PC-3 (cell line): ENCODE measurements at places on chromosomes 5 and 9. TPM values are rescaled to one million over a fixed set of nuclear protein-coding genes. Genes with fewer than 3 reads are reported as not detected.

DNA sequence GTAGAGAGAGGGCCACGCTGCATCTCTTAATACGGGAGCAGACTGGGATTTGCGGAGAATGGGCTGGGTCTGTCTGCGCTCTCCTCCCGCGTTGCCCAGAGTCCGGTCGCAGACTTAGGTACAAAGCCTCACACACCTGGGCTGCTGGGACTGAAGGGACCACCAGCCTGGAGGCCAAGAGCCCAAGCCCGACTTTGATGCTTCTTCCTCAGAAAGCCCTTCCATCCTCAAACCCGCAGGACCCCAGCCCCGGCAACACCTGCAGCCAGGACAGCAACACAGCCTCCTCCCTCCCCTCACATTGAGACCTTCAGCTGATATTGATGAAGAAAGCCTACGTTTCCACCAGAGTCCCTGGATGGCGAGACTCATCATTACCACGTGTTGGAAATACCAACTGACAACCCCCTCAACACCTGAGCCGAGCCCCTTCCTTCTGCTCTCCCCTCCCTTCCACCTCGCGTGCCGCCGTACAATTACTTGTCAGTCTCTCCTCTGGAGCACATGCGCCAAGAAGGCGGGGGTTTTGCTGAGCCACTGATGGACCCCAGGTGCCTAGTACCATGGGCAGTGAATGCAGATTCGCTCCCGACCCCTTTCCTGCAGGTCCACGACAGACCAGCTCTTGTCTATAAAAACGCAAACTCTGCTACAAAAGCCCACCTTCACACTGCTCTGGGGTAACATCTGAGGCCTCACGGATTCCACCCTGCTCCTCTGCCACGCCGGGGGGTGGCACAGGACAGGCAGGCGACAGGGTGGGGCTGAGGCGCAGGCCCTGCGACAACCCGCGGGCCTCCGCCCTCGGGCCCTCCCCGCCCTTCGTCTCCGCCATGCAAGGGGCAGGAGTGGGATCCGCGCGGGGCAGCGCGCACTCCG lies 841 bp downstream of the ASB6 start:
- DNase-seq: no peak

DNA sequence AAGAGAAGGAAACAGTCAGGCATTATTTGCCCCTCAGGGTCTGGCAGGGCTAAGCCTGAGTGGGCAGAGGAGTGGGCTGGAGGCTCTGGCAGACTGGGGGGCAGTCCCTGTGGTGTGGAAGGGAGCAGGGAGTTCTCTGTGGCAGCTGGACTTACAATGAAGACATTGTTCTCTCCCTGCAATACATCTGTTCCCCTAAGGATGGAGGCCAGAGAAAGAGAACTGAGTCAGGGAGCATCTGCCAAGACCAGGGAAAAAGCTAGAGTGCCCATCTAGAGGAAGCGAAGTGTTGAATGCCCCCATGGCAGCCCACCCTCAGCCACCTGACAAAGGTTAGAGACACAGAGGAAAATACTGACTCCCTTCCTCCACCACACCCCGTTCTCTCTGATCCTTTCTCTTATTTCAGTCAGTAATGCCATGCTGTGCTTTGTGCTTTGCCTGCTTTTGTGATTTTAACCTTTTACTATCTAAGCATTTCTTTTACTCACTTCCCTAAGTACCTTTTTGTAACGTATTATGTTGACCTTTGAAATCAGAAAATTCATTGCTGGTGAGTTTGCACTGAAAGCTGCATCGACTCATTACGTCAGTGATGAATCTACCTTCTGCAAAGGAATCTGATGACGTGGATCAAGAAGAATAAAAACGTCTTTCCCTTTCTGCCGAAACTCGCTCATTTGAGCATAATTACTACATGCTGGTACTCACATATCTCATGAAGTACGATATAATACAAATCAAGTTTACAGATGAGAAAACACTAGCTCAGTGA lies 76.0 kb downstream of the ACTL7B start:
- no peak for DNase-seq

The GOLM1 gene
- 55.8 and 56.2 TPM in 2 replicates for total RNA-seq

The PCDHB15 gene
- not detected in 2 replicates for total RNA-seq

The FOXB2 gene
- total RNA-seq: not detected in 2 replicates

The ENHO gene
- total RNA-seq: 1.3 and 2.0 TPM in 2 replicates

GRCh38 chr9:110156416-110156815 lies 51.5 kb downstream of the C9orf152 start:
- no peak for DNase-seq

The ADAMTS6 gene
- 1.5 and 1.7 TPM in 2 replicates for total RNA-seq

DNA sequence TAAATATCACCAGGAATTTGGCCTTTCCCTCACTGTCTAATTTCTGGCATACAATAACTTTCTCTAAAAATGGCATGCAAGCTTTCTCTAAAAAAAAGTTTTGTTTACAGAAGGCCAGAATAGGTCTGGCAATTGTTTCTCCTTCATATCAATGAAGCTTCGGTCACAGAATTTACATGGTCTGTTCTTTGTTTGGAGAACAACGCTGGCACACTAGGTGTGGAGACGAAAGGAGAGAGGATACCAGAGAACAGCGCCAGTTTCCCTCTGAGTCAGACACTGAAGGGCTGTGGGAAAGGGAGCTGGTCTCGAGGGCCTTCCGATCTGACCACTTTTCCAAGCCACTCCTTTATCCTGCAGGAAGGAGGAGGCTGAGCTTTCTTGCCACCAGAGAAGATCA lies 60.1 kb upstream of the ITGA1 start:
- peak; percentile 84 for DNase-seq

DNA sequence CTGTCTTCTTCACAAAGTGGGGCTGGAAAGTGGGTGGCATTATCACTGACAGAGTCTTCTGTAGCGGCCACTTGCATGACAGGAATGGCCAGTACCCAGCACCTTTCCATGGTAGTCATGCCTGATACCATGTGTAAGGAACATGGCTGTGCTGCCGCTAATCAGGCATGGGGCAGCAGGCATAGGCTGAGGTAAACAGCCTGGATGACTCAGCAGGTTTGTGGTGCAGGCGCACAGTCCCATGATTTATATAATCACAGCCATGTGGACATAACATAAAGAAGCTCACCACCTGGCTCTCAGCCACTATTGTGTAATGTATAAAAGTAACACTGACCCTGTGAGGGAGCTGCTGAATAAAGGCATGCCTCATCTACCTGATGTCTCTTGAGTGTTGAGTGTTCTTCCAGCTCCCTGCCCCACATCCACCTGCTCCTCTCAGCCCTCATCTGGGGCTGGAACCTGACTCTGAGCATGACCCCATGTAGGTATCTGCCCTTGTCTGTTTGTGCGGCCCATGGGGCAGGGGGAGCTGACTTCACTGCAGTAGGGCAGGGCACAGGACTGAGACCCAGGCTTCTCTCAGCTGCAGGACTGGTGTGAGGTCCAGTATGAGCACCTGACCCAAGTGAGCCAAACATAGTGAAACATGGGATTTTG lies 13.2 kb upstream of the ICE1 start:
- peak; percentile 43 for DNase-seq

The CDH9 gene
- not detected in 2 replicates for total RNA-seq

GRCh38 chr9:129852579-129852978 lies 17.3 kb downstream of the USP20 start:
- no peak for DNase-seq

- DNase-seq: no peak
Observed at GRCh38 chr5:16712178-16712577, 95.4 kb upstream of the RETREG1 start.

DNA sequence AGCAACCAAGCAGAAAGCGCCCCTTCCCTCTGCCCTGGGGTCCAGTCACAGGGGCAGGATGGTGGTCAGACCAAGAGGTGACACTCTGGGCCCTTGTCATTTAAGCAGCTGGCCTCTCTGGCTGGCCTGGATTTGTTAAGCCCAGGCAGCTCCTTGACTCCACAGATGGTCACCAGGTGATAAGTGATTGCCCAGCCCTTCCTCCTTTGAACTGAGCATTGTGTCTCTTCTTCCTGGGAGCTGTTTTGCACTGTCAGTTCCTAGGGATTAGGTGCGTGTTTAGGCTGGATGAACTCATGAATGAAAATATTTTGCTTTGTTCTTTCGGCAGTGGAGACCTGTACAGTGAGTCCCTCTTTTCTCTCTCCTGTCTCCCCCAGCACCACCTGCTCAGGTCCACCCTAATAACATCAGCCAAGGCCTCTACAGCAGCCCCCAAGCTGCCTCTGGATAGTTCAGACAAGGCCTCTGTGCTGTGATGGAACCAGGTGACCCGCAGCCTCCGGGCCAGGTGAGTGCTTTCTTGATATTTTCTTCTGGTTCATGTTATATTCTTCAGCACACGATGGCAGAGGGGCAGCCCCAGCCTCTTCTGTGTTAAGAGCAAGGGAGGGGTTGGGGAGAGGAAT lies 139.7 kb upstream of the PITX1 start:
- DNase-seq: no peak

DNA sequence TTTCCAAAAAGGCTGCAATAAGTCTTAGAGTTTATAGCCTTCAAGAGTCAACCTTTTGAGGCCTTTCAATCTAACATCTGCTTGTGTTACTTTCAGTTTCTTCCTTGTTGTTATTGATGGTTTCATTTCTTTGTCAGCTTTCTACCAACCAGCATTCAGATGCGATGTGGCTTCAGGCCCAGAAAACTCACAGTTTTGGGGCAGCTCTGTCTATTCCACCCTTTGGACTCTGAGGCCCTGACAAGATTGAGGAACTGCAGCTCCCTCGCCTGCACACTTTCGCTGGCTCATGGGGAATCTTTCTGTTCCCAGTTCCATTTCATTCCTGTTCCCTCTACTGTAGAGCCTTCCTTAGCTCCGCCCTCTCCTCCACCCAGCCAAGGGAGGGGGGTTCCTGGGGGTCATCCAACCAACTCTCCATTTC lies 13.3 kb upstream of the WHRN start:
- DNase-seq: no peak

The COL5A1 gene
- 10.6 and 15.4 TPM in 2 replicates for total RNA-seq

DNA sequence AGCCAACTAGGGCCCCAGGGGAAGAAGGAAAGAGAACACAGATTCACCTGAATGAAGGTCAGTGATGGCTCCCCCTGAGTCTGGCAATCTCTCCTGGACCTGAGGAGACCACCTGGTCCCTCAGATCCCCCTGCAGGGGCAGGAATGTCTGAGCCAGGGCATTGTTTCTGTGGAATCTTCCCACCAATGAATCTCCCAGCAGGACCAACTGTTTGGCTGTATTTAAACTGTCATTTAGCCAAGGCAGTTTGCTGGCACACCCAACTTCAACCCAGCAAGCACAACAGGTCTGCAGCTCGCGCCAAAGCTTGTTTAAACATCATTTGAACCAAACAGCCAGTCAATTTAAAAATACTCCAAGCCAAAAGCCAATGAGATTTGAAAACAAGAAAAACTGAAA lies 92.6 kb downstream of the SH3TC2 start:
- DNase-seq: peak; percentile 84

DNA sequence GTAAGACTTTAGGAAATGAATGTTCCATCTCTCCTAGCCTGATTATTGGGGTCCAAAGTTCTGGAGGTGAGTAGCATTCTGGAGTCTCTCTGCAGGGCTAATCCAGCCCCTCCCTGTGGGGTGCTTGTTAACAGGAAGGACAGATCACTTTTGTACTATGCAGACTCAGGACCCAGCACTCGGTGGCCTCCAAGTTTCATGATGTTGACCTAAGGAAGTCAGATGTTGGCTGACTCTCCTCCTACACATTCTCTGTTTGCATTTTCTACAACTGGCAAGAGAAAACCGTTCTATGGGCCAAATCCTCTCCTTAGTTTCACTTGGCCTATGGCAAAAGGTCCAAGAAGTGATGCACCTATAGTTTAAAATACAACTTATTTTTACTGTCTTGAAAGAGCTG lies 5.5 kb upstream of the PDE8B start:
- peak; percentile 19 for DNase-seq

DNA sequence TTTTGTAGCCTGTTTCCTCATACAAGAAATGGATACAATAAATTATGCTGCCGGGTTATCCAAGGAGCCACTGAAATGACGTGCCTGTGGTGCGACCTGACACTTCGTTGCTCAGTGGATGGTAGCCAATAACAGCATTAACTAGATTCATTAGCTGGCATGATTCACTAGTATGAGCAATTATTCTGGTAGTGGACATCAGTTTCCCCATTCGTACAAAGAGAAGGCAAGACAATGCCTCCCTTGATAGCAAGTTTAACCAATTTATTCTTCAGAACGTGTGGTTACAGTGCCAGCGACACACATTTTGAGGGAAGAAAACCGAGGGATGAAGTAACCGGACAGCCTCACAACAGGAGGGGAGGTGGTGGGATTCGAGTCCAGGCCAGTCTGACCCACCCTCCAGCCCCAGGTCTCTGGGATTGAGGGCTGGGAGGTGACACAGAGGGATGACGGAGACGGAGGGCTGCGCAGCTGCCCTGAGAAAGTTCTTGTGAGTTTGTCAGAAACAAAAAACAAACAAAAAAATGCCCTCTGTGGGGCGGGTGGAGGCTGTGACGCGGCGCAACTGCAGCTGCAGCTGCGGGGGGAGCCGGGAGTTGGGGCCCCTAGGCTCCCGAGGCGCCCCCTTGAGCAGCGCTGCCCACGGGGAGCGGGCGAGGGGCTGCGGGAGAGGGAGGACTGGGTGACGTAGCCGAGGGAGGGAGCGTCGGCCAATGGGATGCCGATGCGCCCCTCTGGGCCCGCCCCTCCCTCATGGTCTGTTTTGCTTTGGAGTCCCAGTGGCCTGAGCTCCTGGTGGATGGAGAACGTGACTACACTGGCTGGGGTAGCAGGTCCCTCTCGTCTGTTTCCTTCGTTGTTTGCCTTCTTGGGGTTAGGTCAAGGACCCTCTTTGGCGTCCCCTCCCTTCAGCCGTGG lies 10.9 kb downstream of the LHX2 start:
- no peak for DNase-seq

The PKD2L2 gene
- total RNA-seq: not detected in 2 replicates

GRCh38 chr5:28958581-28958980 lies 1920.2 kb upstream of the CDH9 start:
- peak; percentile 28 for DNase-seq

DNA sequence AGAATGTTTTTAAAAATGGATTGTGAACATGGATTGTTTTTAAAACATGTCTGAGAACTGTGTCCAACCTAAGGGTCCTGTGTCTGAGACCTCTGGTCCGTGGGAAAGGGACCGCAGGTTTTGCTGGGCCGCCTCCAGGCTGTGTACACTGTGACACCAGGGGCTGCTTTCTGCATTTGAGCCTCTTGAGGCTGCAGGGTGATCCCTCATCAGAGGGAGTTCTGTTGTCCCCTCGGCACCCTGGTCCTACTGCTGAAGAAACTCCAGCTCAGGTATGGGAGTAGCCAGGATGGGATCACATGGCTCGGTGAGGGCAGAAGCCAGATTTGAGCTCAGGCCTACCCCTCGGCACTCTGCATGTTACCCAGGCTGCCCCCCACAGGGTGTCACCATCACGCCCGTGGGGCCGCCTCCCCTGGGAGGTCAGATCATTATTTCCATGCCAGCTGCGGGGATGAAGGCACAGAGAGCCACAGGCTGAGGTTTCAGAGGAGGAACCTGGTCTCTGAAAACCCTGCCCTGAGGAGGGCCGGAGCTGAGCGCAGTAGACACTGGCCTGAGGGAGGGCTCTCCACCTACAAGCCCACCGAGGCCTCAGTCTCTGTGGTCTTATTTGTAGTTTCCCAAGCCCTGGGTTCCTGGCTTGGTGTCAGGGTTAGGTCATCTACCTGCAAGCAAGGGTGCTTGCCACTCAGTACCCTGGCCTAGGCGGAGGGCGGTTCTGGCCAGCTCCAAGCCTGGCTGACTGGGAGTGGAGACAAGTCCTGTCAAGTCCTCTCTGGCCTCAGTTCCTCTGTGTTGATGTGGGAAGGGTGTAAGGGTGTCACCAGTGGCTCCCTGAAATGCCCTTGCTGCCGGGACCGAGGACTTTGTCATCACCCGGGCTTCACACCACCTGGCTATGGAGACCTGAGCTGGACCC lies 2.8 kb downstream of the PRR7 start:
- no peak for DNase-seq
